Foreskin keratinocyte (primary cell): ENCODE measurements at places on chromosomes 11 and 22.

DNA sequence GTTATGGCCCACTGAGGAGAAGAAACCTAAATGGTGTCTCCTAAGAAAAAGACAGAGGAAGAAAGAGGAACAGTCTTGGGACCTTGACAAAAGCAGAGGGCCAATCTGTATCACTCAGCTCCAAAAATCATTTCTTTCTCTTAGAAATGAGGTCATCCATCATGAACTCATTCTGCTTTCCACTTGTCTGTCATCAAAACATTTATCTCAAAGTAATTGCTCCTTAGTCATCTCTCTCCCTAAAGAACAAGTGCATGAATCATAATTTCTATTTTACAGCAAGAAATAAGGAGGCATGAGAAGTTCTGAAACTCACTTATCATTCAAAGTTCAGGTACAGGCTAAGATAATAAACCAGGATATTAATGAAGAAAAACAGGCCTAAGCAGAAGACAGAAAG lies 375.6 kb downstream of the KCNA4 start:
- peak; percentile 37 for DNase-seq

DNA sequence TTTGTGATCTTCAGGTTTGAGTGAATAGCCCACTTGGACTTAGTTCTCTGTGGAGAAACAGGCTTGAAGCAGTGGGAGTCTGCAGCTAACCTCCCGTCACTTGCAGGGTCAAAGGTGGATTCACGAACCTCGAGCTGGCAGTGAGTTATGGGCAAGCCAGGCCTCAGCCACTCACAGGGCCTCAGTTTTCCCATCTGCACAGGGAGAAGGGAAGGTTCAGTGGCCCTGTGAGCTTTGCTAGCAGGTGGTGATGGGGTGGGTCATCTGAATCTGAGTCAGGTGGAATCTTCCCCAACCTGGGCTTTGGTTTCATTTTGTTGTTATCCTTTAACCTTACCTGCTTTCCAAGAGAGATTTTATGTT lies 86.6 kb upstream of the GRIK4 start:
- no peak for DNase-seq

- DNase-seq: no peak
Observed at GRCh38 chr22:27306771-27307170, 494.8 kb downstream of the MN1 start.

DNA sequence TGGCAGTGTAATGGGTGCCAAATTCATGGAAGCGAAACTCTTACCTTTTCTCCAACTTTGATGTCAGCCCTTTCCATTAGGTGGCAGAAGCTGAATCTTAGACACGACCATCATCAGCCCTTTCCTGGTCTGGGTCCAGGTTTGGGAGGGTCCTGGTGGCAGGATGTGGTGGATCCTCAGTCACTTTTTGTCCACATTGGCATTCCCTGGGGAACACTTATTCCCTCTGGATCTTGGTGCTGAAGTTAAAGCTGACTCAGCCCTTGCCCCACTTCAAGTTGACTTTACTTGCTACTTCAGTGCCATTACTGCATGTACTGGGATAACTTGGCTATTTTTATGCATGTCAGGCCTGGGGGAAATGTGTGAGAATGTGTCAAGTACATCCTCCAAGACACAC lies 16.6 kb upstream of the NTM start:
- no peak for DNase-seq

GRCh38 chr11:121670805-121671282 lies 218.1 kb upstream of the SORL1-AS1 start:
- DNase-seq: no peak

GRCh38 chr22:46006379-46007002 lies 29.5 kb upstream of the WNT7B start:
- DNase-seq: peak; percentile 63

DNA sequence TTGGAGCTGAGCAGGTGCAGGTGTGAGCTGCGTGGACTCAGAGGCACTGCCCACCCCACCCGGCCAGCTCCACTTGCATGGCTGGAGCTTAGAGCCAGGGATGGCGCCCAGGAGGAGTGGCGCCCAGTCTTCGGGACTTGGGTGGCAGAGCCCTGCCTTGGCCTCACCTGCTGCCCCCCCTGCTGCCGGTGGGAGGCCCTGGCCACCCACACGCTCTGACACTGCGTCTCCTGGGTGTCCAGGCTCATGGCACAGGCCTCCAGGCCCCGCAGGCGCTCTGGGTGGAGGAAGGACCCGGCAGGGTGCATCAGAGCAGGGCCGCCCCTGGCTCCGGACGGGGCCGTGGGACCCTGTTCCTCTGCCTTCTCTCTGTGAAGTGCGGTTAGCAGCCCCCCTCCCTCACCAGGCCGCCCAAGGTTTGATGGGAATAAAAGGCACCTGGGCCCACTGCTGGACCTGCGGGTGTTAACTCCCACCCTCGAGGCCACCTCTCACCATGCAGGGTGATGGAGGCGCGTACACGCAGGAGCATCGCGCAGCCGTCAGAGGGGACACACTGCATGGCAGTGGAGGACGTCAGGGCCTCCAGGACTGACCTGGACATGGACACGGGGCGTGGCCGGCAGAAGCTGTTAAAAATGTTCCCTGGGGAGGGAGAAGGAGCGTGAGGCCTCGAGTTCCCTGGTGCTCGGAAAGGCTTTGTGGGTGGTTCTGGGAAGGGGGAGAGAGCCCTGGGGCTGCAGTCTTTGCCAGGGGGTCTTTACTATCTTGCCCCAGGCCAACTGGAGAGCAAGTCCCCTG lies 11.8 kb downstream of the IL17REL start:
- no peak for DNase-seq

DNA sequence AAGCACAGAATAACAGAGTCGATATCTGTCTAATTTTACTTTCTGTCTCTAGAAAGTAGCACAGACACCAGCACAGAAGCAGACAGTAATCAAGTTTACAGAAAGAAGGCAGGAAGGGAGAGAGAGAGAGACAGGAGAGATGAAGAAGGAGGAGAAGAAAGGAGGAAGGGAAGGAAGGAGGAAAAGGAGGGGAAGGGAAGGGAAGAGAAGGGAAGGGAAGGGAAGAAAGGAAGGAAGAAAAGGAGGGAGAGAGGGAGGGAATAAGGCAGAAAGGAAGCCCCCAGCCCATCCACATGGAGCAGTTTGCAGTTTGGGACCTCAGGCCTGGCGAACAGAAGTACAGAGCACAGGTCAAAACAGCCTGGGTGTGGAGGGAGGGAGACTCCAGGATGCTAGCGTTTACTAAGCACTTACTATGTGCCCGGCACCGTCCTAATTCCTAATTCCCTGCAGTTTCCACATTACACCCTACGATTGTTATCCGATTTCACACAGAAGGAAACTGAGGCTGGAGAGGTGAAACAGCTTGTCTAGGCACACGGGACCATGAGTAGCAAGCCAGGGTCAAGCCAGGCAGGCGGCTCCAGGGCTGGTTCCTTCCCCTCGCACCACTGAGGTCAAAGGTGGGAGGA lies 46.0 kb upstream of the WNT7B start:
- no peak for DNase-seq

DNA sequence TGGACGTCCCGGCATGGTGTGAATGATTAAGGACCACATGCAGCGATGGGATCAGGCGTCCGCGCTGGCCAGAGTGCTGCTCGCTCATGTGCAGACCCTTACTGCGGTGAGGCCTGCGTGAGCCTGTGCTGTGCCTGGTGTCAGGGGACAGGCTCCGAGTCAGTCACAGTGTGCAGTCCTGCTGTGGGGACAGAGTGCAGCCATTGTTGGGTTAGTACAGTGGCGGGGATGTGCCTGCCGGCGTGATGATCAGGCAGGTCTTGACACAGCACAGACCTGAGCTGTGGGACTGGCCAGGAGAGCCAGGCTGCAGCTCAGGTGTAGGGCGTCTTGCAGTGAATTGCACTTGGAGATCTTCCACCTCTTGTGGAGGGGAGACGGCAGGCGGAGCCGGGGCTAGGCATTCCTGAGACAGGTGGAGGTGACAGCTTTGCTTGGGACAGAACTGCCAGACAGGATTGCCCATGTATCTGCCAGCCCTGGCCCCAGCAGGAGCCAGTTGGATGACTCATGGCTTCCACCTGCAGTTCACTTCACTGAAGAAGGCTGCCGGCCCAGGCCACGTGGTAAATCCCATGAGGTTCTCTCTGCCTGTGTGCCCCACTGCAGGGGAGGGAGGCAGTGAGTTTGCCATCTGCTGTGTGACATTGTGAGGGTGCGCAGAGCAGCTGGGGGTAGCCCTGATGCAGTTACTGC lies 17.3 kb downstream of the TRMU start:
- peak; percentile 75 for DNase-seq
